ENCODE measurements at places on chromosomes 7 and 10.

GRCh38 chr10:84155521-84155920 lies 16.2 kb downstream of the GHITM start:
- DNase-seq, result no peak

- no peak for DNase-seq
Measured at GRCh38 chr7:55336540-55336939, 28.6 kb upstream of the LANCL2 start.

- DNase-seq, result no peak
Measured at GRCh38 chr10:78919181-78919966, 149.4 kb upstream of the ZMIZ1 start.

DNA sequence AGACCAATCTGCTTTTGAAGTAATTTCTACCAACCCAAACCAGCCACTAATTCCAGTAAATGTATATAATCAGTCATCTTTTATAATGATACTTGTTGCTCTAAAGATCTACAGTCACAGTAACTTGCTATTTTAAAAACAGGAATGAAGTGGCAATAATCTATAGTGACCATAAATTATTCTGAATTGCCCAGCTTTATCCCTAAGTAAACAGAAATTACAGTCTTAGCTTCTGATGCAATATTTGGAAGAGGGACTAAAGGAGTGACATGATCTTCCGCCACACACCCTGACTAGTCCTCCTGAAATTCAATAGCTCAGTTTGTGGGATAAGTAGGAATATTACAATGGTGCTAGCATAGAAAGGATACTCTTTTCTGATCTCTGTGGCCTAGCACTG lies 96.1 kb downstream of the ATE1 start:
- no peak for DNase-seq

DNA sequence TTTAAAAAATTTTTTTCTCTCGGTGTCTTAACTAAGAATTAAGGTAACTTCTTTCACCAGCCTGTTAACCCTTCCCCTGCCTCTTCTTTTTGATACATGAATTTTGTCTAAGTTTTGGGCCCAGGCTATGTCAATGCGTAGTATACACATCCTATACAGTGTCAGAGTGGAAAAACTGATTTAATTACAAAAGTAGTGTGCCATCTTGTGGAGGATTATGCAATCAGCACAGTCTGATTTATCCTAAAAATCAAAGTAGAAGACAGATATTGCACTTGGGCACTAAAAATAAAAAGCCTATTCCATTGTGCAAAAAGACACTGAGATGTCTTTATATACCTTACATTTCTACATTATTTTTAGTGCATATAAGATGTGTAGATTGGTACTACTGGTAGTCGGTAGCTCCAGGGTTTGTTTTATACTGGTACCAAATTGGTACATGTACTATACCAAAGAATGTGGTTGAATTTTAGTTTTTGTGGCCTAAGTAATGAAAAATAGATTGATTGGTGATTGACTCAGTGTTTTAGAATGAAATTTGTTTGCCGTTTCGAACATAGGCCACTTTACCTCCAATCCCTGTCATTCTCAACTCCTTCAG lies 96.6 kb downstream of the MKLN1 start:
- DNase-seq, result no peak

GRCh38 chr7:102990642-102991041 lies 77.8 kb downstream of the LRRC17 start:
- no peak for DNase-seq

- no peak for DNase-seq
Measured at GRCh38 chr10:101094121-101094879, 32.5 kb downstream of the KAZALD1 start.

DNA sequence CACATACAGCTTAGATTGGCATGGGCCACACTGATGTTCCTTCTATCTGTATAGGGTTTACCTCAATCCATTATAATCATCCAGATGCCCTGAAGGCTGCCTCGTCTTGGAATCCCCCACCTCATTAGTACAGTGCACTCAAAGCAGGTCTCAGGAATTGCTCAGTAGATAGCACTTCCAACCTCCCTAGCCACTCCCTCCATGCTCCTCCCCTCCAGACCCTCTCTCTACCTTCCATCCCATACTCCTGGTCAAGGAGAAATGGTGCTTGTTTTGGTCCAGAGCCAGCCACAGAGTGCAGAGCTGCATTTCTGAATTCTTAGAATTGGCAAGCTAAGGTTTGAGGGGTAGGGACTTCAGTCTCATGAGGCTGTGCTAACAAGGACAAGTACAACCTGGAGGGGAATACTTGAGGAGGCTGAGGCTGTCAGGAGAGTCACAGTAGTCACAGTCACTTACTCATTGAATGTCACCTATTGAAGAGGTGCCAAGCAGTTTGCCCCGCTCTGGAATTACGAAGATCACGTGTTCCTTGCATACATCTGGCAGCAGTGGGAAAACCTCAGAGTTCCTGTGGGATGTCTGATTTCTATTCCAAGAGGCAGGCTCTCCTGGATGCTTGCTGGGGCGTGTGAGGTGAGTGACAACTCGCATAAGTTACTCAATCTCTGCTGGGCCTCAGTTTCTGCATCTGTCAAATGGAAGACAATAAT lies 60.7 kb upstream of the ZNF746 start:
- no peak for DNase-seq

DNA sequence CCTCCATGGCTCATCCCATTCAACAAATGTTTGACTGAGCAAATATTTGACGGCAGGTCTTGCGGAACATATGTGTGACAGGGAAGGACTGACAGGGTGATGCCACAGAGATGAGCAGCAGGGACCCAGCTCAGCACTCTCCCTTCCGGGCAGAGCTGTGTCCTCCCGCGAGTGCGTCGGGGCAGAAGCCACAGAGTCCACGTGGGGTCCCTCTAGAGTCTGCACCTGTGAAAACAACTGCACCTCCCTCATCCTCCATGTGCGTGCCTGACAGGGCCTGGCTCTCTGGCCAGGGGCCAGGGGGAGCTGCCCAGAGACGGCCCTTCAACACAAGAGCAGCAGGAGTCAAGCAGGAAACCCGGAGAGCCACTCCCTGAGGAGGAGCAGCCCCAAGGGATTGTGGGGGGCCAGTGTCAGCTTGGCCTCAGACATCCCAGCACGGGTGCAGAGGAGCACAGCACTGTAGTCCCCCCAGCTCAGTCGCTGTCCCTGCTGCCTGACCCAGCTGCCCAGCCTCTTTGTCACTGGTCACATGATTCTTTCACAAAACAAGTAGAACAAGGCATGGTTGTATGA lies 83.6 kb upstream of the TMEM72 start:
- no peak for DNase-seq

- no peak for DNase-seq
Measured at GRCh38 chr7:29806995-29807841, 910 bp downstream of the WIPF3 start.

DNA sequence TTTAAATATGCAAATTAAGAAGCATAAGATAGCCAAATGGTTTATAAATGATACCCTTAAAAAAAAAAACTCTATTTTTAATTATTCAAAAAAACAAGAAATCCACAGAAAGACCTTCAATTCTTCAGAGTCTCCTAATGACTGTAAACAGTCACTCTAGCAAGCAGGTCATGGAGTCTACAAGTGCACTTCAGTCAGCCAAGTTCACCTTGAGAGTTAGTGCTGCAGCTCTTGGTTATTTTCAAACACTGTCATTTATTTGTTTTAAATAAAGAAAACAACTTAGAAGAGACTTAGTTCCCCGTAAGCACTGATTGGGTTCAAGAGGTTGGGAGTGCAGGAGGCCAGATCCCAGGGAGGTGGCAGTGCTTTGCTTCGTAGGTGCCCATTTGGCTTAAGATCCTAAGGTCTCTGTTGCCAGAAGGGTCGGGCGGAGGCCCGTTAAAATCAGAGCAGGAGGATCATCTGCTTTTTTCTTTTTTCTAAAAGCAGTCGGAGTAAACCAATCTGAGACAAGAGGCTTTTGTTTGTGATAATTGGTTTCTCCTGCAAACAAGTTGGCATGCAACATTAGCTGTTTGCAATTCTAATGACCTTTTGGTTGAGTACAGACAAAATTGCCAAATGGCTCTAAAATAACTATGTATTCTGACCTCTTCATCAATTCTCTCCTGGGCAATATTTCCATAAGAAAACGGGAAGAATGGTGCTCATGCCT lies 86.4 kb upstream of the ELMO1 start:
- no peak for DNase-seq

DNA sequence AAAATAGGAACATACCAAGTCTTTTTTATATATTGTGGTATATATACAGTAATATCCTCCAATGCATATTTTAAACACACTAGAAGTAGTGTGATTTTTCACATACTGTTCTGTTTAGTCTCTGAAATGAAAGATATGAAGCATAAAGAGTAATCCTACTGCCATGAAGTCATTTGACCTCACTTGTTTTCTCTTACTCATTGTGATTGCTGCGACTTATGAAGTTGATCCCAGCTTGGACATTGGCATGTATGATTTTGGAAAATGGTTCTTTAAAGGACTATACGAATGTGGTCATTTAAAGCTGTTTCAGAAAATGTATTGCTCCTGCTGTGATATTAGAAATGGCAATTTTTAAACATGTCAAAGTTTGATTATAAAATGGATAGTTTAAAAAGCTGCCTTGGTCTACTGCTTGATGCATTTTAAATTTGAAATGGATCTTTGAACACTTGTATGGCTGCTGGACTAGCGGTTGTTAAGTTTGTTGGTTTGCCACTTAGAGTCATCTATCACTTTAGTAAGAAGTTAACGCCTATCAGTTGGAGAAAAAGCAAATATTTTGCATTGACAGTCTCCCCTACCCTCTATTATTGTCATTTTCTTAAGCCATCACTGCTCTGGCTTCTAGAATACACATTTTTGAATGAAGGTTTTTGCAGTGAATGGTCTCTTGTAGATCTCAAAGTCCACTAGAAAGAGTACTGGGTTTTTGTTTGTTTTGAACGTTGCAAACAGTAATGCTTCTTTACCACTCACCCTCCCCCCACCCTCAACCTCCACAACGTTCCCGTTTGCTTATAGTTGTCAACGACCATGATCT lies 881 bp upstream of the PCGF5 start:
- DNase-seq, result no peak

GRCh38 chr7:37074370-37074769 lies 350.1 kb upstream of the AOAH start:
- no peak for DNase-seq

DNA sequence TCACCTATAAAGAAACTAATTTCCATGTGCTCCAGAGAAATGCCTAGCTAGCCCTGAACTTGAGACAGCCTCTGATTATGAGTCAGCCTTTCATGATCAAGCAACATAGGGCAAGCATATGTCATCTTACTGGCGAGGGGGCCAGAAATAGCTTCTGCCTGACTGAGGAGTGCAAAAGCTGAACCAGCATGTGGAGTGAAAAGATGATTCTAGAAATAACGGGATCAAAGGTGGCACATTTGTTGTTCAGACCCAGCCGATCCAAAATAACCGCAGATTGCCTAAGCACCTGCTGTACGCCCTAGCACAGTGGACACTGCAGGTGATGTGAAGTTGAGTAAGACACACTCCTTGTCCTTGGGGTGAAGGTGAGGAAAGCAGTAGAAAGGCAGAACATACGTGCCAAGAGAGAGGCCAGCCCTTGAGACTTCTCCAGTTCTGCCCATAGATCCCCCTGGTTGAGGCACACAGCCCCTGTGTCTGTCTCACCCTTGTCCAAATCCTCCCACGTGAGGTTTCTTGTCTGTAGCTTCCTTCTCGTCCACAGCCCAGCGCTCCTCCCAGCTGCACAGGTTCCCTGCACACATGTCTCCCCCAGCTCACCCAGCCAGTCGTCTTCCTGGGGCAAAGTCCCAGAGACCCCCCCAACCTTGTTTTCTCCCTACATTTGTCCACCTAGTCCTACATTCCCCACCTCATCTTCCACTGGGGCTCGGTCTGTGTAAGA lies 2.8 kb upstream of the BCL7B start:
- no peak for DNase-seq

DNA sequence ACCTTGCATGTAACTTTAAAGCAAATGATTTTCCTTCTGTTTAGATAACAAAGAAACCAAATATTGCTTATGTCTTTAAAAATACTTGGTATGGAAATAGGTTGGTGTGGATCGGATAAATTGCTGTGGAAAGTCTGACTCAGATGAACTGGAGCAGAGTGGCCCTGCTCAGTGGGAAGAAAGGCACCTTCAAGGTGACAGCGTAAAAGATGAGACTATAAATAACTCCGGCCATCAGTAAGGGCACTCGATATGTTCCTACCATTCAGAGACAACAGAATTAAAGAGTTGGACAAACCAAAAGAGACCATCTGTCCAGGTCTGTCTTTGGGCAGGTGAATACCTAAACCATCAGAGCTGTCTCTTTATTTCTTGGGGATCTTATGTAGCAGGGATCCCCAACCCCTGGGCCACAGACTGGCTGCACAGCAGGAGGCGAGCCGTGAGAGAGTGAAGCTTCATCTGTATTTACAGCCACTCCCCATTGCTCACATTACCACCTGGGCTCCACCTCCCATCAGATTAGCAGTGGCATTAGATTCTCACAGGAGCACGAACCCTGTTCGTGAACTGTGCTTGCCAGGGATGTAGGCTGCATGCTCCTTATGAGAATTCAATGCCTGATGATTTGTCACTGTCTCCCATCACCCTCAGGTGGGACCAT lies 357.1 kb downstream of the PRPF18 start:
- DNase-seq, result no peak

- DNase-seq, result no peak
Measured at GRCh38 chr10:97785731-97786130, 13.9 kb upstream of the SFRP5 start.

DNA sequence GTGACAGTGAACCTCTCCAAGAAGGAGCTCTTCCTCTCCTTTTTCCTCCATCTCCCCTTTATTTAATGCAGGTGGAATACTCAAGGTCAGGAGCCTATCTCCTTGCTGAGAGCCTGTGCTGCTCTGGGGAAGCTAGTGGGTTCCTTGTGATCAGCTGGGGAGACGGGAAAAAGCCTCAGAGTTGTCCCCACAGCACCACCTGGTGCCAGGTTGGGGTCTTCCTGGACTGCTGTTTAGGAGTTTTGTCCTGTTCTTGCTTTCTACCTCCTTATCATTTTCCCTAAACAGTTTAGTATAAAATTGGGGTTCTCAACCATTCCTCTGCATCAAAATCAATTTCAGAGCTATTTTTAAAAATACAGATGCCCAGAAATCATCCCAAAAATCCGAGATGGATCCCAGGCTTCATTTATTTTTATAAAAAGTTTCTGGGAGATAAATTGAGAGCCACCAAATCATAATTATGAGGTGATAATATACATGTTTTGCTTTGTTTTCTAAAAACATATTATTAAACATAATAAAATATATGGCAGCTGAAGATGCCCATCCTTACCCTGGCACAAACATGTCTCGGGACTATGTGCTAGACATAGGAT lies 44.3 kb downstream of the MACC1 start:
- no peak for DNase-seq

- no peak for DNase-seq
Measured at GRCh38 chr10:117186832-117187615, 10.3 kb upstream of the KCNK18 start.

DNA sequence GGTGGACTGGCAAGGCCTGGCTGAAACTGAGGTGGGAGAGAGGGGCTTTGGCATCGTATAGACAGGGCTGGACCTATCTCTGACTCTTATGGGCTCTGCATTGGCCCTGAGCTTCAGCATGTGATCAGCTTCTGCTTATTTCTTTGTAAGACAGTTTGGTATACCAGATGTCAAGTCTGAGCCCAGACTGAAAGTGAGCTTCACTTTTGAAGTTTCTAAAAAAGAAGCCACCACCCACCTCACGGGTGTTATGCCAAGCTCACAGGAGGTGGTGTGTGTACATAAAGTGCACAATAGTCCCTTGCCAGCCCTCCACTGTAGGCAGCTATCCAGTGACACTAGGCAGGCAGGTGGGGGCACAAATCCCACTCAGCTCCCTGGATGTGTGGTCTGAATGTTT lies 68.7 kb upstream of the SEPHS1 start:
- no peak for DNase-seq

- DNase-seq, result no peak
Measured at GRCh38 chr7:26185131-26185843, 15.3 kb downstream of the HNRNPA2B1 start.
